ENCODE measurements at places on chromosomes 12 and 14.

- no peak for DNase-seq
Measured at GRCh38 chr14:94612174-94612573, at the start of gene SERPINA3. Gene SERPINA3 (plus strand): TSS chr14:94612391. CDS start chr14:94614442, 2,051 bp downstream.

DNA sequence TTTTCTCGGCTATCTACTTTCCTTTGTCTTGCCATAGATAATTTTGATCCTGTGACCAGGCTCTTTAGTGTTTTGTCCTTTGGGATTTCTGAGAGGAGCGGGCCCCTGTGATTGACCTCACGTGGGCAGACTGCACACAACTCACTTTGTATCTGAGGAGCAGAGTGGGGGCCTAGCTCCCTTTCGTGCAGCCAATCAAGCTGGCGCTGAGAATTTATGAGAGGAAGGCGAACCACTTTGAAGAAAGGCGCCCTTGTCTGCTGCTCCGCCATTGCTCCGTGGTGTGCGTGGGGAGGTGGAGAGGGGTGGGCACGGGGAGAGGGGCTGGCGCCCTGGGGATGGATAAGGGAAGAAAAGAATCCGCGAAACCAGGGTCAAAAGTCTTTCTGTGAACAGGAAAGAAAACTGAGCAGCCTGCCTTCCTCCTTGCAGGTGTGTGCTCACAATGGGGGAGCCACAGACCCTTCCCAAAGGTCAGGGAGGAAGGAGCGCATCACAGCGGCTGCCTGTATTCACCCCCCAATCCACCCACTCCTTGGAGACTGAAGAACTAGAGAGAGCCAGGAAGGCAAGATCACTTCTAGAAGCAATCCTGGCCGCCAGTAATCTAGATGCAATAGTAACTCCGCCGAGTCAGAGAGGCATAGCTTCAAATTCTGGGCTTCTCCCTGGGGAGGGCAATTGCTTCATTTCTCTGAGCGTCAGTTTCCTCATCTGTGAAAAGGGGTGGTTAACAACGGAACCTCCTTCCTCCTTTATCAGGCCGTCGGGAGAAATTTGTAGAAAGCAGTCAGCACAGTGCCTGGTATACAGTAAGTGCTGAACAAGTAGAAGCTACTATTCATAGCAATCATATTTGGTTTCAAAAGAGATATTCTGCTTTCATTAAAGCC, 24.9 kb upstream of the MED13L start:
- no peak for DNase-seq

- DNase-seq = no peak
Measured at GRCh38 chr12:4137441-4137840, 136.1 kb upstream of the CCND2 start.

DNA sequence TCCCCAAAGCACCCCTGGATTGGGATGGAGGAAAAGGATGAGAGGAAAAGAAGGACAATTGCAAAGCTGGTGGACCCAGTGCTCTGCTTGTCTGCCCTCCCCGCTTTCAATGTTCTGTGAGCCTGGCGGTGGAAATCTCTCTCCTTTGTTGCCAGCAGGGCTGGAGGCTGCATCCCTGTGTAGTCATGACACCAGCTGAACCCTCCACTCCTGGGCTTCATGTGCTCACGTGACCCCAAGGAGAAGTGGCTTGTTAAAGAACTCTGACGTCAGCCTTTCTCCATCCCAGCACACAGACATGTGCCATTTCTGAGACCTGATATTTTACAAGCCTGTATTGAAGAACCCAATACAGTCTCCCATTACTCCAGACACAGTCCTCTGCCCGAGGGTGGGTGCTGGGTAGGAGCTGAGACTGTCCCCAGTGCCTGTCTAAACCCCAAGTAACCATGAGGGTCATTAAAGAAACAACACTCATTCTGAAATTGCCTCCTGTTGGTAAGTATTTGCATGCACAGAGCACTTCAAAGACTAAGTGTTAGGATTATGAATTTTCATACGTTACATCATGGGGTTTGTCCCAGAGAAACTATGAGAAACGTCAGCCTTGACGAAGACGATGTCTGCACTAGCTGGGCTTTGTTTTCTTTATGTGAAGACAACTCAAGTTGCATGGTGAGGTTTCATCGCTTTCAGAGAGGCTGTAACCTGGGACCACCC, 21.7 kb downstream of the GALNT16 start:
- no peak for DNase-seq

DNA sequence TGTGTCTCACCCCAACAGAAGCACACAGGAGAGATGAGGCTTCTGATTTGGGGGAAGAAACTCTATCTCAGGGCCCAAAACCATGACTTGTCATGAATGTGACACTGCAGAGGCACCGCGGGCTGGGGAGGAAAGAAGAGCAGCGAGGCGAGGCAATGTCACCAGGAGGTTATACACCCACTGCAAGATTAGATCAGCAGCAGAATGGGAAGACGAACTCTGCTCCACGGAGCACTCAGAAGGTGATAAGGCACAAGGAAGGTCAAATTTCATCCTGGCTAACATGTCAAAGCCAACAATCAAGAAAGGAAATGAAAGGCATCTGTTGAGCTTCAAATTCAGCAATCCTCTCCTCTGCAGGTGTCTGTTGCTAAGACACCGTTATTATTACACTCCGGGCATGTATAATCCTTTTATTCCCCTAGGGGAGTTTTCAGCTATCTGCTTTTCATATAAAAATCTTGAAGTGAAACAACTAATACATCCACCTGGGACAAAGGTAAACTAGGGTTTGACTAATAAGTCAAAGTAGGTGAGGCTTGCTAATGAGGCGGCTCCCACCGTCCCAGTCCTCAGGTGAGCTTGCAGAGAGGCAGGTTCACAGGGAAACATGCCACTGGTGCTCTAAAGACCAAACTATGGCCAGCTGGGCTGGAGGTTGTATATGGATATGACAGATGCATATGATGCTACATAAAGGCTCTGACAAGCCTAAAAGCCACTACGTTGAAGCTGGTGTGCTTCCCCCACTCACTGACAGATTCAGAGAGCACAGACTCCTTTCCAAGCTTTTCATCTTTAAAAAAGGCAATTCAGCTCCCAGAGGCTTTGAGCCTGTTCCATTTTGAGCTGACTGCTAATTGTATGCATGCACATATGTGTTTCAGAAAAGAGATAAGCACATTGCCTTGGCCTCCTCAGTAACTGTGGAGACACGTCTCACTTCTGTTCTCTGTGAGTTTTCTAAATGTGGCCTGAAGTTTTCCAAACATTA, 221.2 kb downstream of the NELL2 start:
- no peak for DNase-seq

DNA sequence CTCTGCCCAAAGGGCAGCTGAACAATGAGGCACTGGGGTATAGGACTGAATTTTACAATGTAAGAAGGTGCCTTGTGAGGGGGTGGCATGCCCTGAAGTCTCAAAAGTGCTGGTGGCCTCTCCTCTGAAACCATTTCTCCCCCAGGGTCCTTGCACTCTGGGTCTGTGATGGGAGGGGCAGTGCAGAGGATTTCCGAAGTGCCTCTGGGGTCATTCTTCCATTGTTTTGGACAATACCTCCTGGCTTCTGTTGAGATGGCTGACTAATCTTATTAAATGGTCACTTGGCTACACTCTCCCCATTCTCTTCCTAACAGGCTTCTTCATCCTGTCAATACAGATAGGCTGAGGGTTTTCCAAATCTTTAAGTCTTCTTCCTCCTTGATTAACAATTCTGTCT, 59.3 kb downstream of the UNC79 start:
- no peak for DNase-seq

DNA sequence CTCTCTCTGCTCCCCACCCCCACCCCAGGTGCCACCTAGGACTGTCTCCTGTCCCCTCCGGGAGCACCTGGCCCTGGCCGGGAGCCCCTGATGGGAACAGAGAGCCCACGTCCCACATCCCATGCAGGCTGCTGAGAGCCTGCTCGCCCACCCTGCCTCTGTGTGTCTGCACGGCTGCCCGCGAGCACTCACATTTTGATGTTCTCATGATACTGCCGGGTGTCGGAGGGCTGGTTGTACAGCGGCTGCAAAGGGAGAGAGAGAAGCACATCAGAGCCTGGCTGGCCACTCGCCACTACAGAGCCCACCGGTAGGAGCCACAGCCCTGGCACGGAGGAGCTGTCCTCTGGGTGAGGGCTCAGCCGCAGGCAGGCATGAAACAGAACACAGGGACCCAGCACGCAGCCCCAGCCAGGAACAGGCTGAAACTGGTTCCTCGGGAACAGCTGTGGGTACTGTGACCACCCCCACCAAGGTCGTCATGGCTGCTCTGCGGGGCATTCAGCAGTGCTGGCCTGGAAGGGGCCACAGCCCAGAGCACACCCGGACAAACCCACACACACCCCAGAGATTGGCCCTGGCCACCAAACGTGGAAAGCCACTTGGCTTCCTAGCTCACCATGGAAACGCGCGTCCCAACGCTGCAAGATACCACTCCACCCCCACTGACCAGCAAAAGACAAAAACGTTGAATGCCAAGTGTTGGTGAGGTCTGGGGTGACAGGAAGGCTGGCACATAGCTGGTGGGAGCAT, 117.6 kb downstream of the NCOR2 start:
- no peak for DNase-seq

GRCh38 chr12:116266631-116267349, 10.7 kb downstream of the MED13L start:
- no peak for DNase-seq

DNA sequence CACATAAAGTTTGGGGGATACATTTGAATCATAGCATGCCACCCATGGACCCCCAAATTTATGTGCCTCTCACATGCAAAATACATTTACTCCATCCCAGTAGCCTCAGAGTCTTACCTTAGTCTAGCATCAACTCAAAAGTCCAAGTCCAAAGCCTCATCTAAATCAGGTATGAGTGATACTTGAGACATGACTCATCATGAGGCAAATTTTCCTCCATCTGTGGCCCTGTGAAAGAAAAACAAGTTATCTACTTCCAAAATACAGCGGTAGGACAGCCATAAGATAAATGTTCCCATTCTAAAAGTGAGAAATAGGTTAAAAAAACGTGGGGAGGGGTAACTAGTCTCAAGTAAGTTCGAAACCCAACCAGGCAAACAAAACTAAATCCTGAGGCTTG, 444.2 kb downstream of the SNAPC1 start:
- no peak for DNase-seq

- DNase-seq = no peak
Measured at GRCh38 chr12:54338698-54339296, 13.9 kb downstream of the COPZ1 start.

GRCh38 chr12:1584326-1584725, 10.1 kb downstream of the FBXL14 start:
- no peak for DNase-seq

- no peak for DNase-seq
Measured at GRCh38 chr14:31877255-31877798, 199.8 kb upstream of the ARHGAP5 start.

DNA sequence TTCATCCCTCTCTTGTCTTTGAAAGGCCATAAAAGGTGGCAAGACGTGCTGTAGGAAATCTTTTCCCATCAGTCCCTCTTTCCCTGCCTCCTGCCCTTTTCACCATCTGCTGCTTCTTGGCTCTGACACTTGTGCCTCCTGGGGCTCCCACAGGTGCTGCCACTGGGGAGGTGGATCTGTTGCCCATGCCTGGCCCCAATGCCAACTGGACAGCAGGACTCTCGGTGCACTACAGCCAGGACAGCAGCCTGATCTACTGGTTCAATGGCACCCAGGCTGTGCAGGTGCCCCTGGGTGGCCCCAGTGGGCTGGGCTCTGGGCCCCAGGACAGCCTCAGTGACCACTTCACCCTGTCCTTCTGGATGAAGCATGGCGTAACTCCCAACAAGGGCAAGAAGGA, 6.5 kb downstream of the CLSTN3 start:
- no peak for DNase-seq

DNA sequence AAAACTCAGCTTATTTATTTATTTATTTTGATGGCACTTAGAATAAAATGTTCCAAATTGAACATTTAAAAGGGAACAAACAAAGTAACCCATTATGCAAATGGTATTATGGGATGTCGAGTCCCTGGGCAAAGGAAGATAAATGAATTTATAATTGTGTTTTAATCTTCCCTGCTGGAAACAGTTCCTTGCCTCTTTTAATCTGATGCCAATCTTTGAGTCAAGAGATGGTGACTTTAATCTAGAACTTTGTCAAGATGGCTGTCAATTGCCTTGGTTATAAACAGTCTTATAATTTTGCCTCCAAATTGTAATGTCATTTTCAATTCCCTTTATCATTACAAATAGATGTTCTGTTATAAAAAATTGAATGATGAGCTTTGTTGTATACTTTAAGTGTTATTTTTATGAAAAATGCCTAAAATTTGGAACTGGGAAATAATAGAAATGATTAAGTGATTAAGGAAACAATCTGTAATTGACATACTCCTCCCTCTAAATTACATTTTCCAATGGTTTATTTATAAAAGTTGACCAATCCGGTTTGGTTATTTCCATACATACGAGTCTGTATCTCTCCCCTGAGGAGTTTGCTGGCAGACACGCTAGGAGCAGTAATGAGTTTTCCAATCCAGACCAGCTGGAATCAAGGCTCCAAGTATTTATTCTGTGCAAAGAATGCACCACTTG, 134.9 kb upstream of the FRMD6 start:
- no peak for DNase-seq

- no peak for DNase-seq
Measured at GRCh38 chr12:53478865-53479264, 20.4 kb downstream of the MAP3K12 start.

DNA sequence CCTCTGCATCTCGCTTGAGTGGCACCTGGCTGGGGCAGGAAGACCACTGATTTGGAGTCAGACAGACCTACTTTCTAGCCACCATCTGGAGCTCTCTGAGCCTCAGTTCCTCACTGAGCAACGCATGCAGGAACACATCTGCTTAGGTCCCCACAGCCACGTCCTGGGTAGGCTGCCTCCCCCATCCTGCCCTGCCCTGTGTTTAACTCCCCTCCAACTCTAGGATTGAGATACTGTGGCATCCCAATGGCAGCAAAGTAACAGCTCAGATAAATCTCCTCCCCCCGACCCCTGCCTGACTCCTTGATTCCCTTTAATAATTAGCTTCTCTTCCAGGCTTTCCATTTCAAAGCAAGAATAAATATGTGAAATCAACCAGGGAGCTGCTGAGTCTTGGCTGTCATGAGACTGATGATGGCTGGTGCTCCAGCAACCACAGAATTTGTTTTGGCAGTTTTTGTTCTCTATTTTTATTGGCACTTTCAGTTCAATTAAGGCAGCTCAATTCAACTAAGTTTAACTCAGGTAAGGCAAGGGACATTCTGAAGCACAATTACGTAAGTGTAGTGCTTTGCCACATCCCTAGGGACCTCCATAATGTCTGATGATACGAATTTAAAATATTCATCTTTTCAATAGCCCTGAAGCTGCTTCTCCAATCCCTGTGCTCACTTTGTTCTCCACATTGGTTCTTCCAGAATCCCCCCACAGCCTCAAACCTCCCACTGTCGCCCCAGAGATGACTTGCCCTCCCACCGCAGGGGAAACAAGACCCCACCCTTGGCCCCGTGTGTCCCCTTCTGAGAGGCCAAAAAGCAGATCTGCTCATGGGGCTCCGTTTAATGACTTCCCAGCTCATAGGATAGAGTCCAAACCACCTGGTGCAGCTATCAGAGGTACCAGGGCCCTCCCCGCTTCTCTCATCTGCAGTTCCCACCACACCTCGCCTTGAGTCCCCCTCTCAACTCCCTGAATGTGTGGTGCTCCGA, 58.2 kb downstream of the ESR2 start:
- DNase-seq = peak; percentile 67

- DNase-seq = peak; percentile 62
Measured at GRCh38 chr12:26971963-26972362, 33.7 kb downstream of the FGFR1OP2 start.

- no peak for DNase-seq
Measured at GRCh38 chr12:38555620-38556591, 239.3 kb downstream of the ALG10B start.
